CD8-positive, alpha-beta memory T cell (primary cell): ENCODE measurements at places on chromosomes 2 and 18.

GRCh38 chr2:237474931-237475703, 11.9 kb upstream of the MLPH start:
- H3K36me3 ChIP-seq, result no peaks in the 10 kb centered on the region
- peaks cover 10% of the 10 kb centered on the region for H3K27me3 ChIP-seq
- peaks cover 11% of the 10 kb centered on the region for H3K4me1 ChIP-seq
- peak; percentile 78 for DNase-seq
- H3K27ac ChIP-seq, result no peak overlapping the region
- peak overlapping the region; percentile 56 for H3K4me3 ChIP-seq

GRCh38 chr2:227460833-227461232, 11.1 kb upstream of the AGFG1 start:
- no peak for DNase-seq
- H3K4me3 ChIP-seq, result no peak overlapping the region
- H3K36me3 ChIP-seq, result no peaks in the 10 kb centered on the region
- no peak overlapping the region for H3K27ac ChIP-seq
- H3K27me3 ChIP-seq, result no peaks in the 10 kb centered on the region

DNA sequence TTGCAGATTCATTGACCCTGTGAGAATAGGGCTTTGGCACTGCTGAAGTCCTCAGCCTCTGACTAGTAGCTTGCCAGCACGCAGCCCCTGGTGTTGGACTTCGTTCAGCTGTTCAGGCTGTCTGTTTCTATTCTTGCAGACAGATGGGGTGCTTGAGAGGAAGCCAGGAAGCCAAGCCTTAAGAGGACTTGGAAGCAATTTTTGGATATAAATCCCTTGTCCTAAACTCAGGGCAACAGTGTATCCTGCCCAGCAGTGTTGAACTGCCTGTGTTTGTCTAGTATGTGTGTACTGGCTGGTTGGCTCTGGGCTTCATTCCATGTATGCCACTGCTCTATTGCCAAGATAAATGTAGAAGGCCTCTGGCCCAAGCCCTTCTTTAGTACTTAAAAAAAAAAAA, 108.6 kb downstream of the COMMD1 start:
- DNase-seq, result no peak
- no peaks in the 10 kb centered on the region for H3K4me1 ChIP-seq
- H3K4me3 ChIP-seq, result no peak overlapping the region
- no peak overlapping the region for H3K27ac ChIP-seq

DNA sequence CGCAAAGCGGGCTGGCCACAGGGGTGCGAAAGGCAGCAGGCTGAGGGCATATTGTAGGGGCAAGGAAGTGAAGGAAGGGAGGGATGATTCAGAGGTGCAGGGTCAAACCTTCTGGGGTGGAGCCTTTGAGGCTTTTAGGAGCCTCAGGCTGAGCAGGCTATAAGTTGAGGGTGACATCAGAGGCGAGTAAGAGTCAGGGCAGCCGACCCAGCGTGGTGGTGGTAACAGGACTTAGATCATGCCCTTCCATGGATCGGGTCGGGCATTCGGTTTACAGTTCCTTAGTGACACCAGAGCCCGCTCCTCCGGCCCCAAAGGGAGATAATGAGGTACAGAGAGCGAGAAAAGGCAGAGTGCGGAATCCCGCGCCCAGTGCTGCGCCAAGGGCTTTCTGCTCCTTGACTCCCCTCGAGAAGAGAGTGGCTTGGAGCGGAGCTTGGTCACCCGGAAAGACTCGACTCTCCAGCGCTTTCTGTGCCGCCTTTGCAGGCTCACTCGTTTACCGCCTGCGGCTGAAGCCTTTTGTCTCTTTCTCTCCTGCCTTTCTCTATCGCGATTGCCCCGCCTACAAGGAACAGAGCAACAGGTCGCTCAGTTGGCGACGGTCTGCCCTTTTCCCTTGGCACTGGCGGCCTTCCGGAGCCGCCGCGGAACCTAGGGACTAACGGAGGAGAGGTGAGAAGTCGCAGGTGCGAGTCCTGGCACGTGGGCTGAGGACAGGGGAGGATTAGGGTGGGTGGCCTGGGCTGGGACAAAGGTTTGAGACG, 720 bp downstream of the LBX2 start:
- peak overlapping the region; percentile 58 for H3K4me3 ChIP-seq
- no peaks in the 10 kb centered on the region for H3K36me3 ChIP-seq
- H3K27me3 ChIP-seq, result peaks cover 20% of the 10 kb centered on the region
- H3K4me1 ChIP-seq, result peaks cover 31% of the 10 kb centered on the region
- no peak for DNase-seq

DNA sequence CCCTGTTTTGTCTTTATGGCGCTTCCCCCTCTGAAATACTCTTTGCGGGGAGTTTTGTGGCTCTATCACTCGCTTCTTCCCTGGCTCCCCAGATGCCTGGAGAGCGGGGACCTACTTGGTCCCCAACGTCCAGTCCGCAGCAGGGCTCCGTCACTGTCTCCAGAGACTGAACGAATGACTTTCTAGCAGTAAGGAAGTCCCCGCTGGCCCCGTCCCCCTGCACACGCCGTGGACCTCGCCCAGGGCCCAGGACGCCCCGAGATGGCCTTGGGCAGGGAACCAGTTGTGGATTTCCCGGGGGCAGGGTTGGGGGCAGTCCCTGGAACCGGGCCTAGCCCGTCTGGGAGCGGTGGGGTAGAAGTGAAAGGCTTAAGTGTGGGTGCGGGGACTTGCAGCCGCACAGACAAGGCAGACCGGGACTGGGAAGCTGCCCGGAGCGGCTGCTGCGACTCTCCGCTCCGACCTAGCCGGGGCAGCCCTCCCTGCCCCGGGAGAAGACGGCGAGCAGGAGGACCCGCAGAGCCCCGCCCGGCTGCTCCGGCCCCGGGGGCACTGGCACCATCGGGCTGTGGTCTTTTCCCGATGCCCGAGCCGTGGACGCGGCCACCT, 821 bp upstream of the EPHA4 start:
- H3K36me3 ChIP-seq, result no peaks in the 10 kb centered on the region
- peaks cover 16% of the 10 kb centered on the region for H3K27me3 ChIP-seq
- peak overlapping the region; percentile 87 for H3K27ac ChIP-seq
- peaks cover 20% of the 10 kb centered on the region for H3K4me1 ChIP-seq
- no peak for DNase-seq
- peak overlapping the region; percentile 58 for H3K4me3 ChIP-seq

GRCh38 chr2:177753682-177754491, 318.7 kb downstream of the PDE11A start:
- no peak overlapping the region for H3K27ac ChIP-seq
- no peaks in the 10 kb centered on the region for H3K4me1 ChIP-seq
- H3K36me3 ChIP-seq, result no peaks in the 10 kb centered on the region
- no peaks in the 10 kb centered on the region for H3K27me3 ChIP-seq
- H3K4me3 ChIP-seq, result no peak overlapping the region

- H3K27ac ChIP-seq, result no peak within 1 kb of the TSS
- H3K36me3 ChIP-seq, result no peaks in the 10 kb centered on the region
- no peaks in the 10 kb centered on the region for H3K4me1 ChIP-seq
Measured at GRCh38 chr18:4455113-4455811, at the start of gene DLGAP1. Gene DLGAP1 (minus strand): TSS chr18:4455307.

DNA sequence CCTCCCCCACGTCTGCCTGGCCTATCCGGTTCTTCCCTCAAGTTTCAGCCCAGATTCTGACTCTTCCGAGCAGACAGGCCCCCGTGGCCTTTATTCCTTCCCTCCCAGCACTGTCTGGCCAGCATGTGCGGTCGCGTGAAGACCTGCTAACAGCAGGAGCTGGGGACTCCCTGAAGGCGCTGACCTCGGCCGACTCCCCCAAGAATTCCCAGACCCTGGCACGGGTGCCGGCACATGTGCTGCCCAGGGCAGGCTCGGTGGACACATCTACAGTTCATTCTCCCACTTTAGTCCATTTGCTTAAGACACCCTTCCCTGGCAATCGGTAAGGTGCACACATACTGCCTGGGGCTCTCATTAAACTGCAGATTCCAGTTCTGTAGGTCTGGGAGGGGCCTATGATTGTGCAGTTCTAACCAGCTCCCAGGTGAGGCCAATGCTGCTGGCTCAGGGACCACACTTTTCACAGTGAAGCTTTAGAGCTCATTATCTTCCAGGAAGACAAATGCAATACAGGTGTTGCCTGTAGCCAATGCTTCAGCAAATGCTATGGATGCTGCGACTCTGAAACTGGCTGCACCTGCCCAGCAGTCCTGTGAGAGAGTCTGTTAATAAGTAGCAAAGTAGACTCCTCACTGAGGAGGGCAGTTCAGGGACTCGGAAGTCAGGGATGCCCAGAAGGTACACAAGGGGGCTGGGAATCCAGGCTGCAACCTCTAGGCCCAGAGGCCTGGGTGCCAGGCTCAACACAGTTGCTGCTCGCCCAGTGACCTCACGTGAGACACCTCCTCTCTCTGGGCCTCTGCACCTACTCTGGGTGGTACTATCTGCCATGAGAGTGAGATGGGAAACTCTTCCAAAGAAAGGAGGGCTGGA, 45.4 kb upstream of the TAF1B start:
- no peaks in the 10 kb centered on the region for H3K27me3 ChIP-seq
- no peaks in the 10 kb centered on the region for H3K36me3 ChIP-seq
- DNase-seq, result no peak
- no peak overlapping the region for H3K4me3 ChIP-seq
- H3K27ac ChIP-seq, result no peak overlapping the region
